ENCODE measurements at places on chromosomes 7 and 10.
A peak's percentile ranks its signal among the peaks of the same experiment; 100 is the strongest.

DNA sequence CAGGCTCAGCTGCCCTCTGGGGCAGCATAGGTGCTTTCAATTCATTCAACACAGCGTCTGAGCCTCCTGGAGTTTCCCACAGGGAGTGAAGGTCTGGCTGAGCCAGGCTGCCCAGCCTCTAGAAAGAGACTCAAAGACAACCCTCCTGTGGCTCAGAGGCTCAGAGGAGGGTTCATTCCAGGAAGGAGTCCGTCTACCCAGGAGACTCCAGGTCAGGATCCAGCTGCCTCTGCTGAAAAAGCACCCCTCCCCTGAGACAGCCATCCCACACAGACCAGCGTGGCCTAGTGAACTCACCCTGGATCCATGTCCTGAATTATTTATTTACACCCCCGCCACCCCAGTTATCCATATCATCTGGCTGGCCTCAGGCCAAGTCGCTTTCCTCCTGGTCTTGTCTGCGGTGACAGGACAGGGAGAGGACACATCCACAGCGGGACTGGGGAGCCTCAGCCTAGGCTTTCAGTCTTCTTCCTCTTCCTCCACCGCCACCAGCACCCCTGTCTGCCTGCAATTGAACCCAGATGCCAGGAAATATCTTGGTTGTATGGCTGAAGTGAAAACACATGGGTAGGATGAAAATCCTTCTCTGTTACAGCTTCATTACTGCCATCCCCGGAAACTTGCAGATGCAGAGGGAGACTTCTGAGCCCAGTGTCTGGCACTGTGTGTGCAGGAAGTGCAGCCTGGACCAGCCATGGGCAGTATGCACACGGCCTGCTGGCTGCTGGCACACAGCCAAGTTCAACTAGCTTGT is 44.0 kb upstream of the COL13A1 start:
- no peak for DNase-seq

DNA sequence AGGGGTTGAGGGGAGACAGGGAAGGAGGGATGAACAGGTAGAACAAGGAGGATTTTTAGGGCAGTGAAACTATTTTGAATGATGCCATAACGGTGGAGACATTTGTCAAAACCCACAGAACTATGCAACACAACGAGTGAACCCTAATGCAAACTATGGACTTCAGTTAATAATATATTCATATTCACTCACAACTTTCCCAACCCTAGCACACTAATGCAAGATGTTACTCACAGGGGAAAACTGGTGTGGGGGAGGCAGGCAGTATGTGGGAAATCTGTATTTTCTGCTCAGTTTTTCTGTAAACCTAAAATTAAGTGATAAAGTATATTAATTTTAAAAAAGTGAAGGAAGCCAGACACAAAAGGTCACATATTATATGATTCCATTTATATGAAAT is 17.3 kb downstream of the GNA12 start:
- DNase-seq: no peak

GRCh38 chr10:22986771-22987542 is 59.1 kb downstream of the ARMC3 start:
- DNase-seq: no peak

GRCh38 chr10:129140921-129141885 is 325.8 kb upstream of the MGMT start:
- DNase-seq: no peak

DNA sequence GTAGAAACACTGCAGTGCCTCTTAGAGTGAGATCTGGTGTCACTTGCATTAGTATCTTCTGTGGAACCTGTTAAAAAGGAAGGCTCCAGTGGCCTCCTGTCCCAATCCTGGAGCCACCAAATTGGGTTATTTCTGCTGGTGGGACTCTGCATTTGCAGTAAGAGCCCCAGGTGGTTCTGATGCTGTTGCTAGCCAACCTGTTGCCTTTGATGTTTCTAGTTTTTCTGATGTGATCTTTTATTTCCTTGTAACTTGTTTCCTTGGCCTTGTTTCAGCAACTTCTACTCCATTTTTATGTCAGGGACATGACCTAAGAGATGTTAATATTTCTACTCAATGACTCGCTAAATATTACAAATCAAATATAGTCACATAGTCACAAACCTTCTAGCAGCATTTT is 12.5 kb upstream of the STN1 start:
- DNase-seq: no peak

GRCh38 chr7:16428672-16429071 is 7.3 kb upstream of the CRPPA start:
- no peak for DNase-seq

DNA sequence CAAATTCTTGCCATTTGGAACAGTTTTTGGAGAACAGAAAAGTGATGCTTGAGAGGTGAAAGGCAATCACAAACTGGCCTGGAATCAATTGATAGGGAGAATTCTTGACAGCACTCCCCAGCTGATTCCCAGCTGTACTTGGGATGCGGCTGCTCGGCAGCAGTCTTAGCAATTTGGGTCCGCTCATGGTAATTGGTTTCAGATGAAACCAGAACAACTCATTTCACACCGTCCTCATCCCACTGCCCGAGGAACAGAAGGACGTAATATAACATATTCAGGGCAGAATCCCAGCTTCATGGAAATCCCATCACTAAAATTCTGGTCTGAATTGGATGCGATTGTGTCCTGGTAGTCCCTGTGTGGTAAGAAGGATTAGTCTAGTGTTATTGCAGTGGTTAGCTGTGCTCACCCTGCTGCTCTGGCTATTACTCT is 223.3 kb upstream of the FERD3L start:
- no peak for DNase-seq

DNA sequence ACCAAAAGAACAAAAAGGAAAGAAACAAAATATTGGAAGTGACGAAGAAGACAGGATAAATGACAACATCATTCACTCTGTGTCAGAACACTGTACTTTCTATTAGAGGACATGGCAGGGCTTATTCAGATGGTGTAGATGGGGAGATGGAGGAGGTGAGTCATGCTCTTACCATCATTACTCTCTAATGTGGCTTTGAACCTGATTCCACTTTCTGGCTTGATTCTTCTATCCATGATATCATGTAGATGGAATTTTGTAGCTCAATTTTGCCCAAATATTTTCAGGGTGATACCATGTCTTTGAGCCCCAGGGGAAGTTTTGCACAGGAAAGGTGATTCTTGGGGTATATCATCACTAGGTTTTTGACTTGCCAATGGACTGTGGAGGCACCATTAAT is 91.7 kb downstream of the CFAP58 start:
- DNase-seq: peak; percentile 72

GRCh38 chr7:94451187-94451586 is 56.5 kb downstream of the COL1A2 start:
- DNase-seq: no peak

GRCh38 chr7:158424531-158424930 is 163.1 kb downstream of the PTPRN2 start:
- DNase-seq: no peak

- DNase-seq: no peak
These were observed 74.2 kb downstream of the ARMC3 start for GRCh38 chr10:23001901-23002516.

- no peak for DNase-seq
These were observed 52.5 kb downstream of the NCAPG2 start for GRCh38 chr7:158651968-158652565.
